ENCODE measurements at places on chromosomes 13 and 19.
A peak's percentile ranks its signal among the peaks of the same experiment; 100 is the strongest.

DNA sequence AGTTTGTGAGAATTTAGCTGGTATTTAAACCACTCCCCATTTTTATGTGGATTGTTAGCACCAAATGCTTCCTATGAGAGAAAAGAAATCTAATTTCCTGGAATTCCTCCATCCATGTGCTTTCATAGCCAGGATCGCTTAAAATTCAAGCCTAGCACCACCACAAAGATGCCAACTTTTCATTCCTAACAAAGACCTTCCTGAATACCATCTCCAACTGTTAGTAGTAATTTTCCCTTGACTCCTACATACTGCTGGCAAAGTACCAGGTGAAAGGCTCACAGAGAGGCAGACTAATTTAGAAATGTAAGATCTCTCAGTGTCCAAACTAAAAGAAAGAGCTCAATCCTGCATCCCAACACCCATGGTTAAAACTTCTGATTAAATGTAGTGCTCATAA lies 386.3 kb downstream of the KCTD12 start:
- DNase-seq, result no peak

- DNase-seq, result no peak
Observed at GRCh38 chr19:16380943-16381755, 56.5 kb downstream of the KLF2 start.

DNA sequence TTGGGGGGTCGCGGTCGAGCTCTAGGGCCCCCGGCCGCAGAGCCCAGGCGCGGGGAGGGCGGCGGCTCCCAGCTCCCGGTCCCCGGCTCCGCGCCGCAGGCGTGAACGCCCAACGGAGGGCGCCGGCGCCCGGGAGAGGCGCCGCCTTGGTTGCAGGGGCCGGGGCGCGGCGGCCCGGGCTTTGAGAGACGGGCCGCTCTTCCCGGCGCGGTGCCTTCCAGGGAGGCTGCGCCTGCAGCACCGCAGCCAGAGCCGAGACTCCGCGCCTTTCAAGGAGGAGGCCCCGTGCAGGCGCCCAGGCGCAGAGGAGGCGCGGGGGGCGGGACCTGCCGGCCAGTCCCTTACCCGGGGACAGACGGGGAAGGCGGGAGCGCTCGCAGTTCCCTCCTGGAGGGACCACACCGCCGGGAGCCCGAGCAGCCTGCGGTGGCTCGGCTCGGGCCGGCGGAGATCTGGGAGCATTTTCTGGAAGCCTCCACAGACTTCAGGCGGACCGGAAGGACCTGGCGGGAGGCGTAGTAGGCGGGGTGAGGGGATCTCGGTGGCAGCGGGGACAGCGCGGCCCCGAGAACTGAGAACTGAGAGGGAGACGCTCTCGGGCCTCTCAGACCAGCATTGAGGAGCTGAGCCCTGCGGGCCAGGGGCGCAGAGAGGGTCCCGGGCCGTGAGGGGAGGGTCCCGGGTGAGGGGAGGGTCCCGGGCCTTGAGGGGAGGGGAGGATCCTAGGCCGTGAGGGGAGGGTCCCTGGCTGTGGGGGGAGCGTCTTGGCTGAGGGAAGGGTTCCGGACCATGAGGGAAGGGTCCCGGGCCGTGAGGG lies 25.5 kb upstream of the MCF2L start:
- peak; percentile 24 for DNase-seq

- DNase-seq, result peak; percentile 41
Observed at GRCh38 chr19:17107546-17108452, 32.2 kb downstream of the MYO9B start.

GRCh38 chr19:38281811-38282566 lies 17.6 kb downstream of the SPINT2 start:
- no peak for DNase-seq

DNA sequence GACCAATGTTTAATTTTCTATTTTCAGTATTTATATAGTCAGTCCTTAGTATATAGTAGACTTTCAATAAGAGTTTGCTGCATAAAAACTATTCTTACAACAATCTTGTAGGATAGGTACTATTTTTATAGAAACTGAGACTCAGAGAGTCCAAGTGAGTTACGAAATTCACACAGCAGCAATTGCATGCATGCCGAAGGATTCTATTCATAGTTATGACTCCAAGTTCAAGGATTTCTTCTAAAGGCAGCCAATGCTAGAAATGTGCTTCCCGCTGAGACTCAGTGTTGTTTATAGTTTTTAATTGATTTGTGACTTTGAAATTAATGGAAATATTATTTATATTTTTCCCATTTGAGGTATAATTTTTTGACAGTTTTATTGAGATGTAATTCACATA lies 62.7 kb upstream of the CSNK1A1L start:
- no peak for DNase-seq

GRCh38 chr13:30111810-30112209 lies 195.5 kb downstream of the KATNAL1 start:
- peak; percentile 37 for DNase-seq

GRCh38 chr13:44403461-44404056 lies 29.9 kb downstream of the SERP2 start:
- no peak for DNase-seq

DNA sequence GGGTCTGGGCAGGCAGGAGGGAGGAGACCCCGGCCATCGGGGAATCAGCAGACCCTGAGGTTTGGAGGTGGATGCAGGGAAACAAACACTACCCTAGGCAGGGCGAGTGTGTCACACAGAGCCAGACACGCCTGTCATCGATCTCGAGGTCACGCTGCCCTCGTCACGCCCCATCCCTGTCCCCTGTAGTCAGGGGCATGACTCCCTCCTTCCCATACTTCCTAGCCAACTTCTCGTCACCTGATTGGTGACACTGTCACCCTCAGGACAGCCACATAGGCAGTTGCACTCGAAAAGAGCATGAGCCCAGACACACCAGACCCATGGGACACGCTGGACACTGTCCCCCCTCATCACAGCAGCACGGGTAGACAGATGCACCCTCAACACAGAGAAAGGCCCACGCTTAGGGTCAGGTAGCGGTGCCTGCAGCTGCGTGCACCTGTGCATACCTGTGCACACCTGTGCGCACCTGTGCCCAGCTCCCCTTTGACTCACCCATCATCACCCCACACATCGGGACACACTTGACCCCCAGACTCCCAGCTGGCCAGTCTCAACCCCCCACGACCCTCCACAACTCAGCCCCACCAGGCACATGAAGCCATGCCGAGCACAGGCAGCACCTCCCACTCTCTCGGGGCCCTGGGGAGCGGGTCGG lies 11.9 kb downstream of the CILP2 start:
- DNase-seq, result no peak

- DNase-seq, result no peak
Observed at GRCh38 chr13:27219611-27220010, 31.7 kb upstream of the RPL21 start.

DNA sequence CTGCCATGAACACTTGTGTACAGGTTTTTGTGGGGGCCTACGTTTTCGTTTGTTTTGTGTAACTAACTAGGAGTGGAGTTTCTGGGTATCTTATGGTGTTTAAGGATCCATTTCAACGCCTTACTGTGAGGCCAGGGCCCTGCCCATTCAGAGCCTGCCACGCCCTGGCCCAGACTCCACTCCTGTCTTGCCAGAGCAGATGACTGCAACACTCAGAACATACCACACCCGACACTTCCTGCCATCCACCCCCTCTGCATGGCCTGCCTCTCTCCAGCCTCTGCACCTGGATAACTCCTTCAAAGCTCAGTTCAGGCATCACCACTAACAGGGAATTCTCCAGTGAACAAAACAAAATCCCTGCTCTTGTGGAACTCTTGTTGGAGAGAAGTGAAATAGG lies 43.2 kb downstream of the RGCC start:
- DNase-seq, result peak; percentile 63

DNA sequence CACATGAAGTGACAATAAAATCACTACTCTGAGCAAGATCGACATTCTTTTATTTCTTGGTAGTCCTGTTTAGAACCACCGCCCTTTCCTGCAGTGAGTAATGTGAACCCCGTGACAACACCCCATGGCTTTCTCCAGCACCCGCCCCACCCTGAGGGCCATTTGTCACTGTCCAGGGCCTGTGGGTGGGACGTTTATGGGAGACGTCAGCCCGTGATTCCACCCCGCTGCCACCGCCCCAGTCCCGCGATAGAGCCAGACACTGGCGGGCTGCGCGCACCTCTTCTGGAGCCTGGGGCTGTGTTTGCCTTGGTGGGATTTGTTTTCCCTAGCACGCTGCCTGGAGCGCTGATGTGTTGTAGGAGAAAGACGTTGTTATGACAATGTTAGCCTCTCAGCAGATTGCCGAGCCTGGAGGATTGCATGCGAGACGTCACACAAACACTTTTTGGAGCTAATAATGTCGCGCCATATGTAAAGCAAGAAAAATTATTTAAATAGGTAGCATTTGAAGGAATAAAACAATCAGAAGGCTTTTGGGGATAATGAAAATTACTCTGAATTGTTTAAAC lies 263.7 kb downstream of the TEX29 start:
- DNase-seq, result no peak

GRCh38 chr13:59178344-59178743 lies 985.4 kb downstream of the DIAPH3 start:
- no peak for DNase-seq

DNA sequence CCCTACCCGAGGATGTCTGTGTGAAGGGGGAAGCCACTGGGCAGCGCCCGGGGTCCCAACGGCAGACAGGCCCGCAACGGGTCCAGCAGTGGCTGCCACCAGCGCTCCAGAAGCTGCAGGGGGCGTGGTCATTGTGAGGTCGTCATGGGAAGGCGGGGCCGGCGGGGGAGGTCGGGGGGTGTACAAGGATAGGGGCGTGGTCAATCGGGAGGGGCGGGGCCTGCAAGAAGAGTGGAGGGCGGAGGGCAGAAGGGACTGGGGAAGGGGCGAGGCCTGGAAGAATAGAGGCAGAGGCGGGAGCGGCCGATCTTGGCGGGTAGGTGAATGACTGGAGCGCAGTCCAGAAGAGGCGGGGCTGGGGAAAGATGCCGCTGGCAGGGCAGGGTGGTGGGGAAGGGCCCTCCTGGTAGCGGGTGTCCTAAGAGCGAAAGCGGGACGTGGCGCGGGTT lies 4.4 kb downstream of the FUZ start:
- peak; percentile 89 for DNase-seq

GRCh38 chr13:113853518-113854237 lies 10.2 kb downstream of the GAS6 start:
- no peak for DNase-seq

GRCh38 chr19:12137221-12137940 lies 2.8 kb downstream of the ZNF20 start:
- DNase-seq, result peak; percentile 54

GRCh38 chr13:73141292-73141771 lies 82.5 kb downstream of the KLF5 start:
- DNase-seq, result no peak

- peak; percentile 86 for DNase-seq
Observed at GRCh38 chr19:14434543-14435319, 1.6 kb downstream of the PKN1 start.

DNA sequence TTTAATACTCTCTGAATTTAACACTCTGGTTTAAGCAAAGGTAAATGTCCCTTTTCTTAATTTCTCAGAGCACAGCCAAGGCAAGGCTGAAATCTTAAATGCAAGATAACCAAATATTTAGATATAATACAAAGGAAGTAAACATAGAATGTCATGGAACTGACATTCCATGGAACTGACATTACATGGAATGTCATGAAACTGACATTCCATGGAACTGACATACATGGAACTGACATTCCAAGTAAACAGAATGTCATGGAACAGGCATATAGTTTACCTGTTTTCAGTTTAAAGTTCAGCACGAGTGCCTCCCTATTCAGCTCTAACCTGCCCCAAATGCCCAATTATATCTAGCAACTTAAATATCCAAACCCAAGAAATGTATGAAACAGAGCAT lies 21.8 kb downstream of the FGF14 start:
- DNase-seq, result no peak

All from activated CD8-positive, alpha-beta T cell treated with anti-CD3 and anti-CD28 coated beads for 36 hours (primary cell).